A549 treated with AZD2906 at 1 μM for 4 hours (cell line): ENCODE measurements at places on chromosomes 16 and 17. TPM values are rescaled to one million over a fixed set of nuclear protein-coding genes. Genes with fewer than 3 reads are reported as not detected.

RNF222 gene
- total RNA-seq, result not detected in 5 replicates

CTRB2 gene
- 0.16 TPM in 1 of 5 replicates, not detected in the others for total RNA-seq

MRPL28 gene
- total RNA-seq, result 120 to 138 TPM (median 130 TPM) in 5 replicates

IGFBP4 gene
- 2,275 to 2,891 TPM (median 2,807 TPM) in 5 replicates for total RNA-seq

HOXB7 gene
- 29.4 to 32.5 TPM (median 32.2 TPM) in 5 replicates for total RNA-seq

HSF4 gene
- 8.5 to 17.5 TPM (median 14.0 TPM) in 5 replicates for total RNA-seq

ALOX15B gene
- 0.42 to 0.60 TPM (median 0.51 TPM) in 5 replicates for total RNA-seq

TAT gene
- 0.03 to 0.15 TPM (median 0.05 TPM) in 4 of 5 replicates, not detected in the other for total RNA-seq

GRB2 gene
- total RNA-seq, result 88.0 to 94.9 TPM (median 92.0 TPM) in 5 replicates

SPATA32 gene
- 0.08 to 0.15 TPM (median 0.11 TPM) in 4 of 5 replicates, not detected in the other for total RNA-seq

CA4 gene
- total RNA-seq, result 0.11 to 0.28 TPM (median 0.21 TPM) in 4 of 5 replicates, not detected in the other

EPX gene
- 0.03 TPM in 1 of 5 replicates, not detected in the others for total RNA-seq

KRTAP29-1 gene
- total RNA-seq, result not detected in 5 replicates

VMP1 gene
- 123 to 222 TPM (median 141 TPM) in 5 replicates for total RNA-seq

GAS7 gene
- total RNA-seq, result 0.32 to 0.63 TPM (median 0.49 TPM) in 5 replicates

TMEM235 gene
- not detected in 5 replicates for total RNA-seq

SKAP1 gene
- 0.12 TPM in 1 of 5 replicates, not detected in the others for total RNA-seq

CD300E gene
- total RNA-seq, result not detected in 5 replicates

NPIPA8 gene
- total RNA-seq, result 0.73 to 1.5 TPM (median 1.4 TPM) in 5 replicates

GP1BA gene
- not detected in 5 replicates for total RNA-seq

ACE gene
- total RNA-seq, result 1.8 to 4.1 TPM (median 2.6 TPM) in 5 replicates

RPS2 gene
- total RNA-seq, result 3,695 to 5,624 TPM (median 5,467 TPM) in 5 replicates

IRX6 gene
- not detected in 5 replicates for total RNA-seq

CLEC19A gene
- total RNA-seq, result 0.08 to 0.37 TPM (median 0.09 TPM) in 5 replicates

SLFN14 gene
- not detected in 5 replicates for total RNA-seq

NXPH3 gene
- total RNA-seq, result 1.1 to 1.5 TPM (median 1.5 TPM) in 5 replicates

SLC9A5 gene
- 1.0 to 1.8 TPM (median 1.4 TPM) in 5 replicates for total RNA-seq

GINS2 gene
- 28.5 to 31.5 TPM (median 30.1 TPM) in 5 replicates for total RNA-seq

FBXO39 gene
- total RNA-seq, result not detected in 5 replicates

DUXB gene
- 0.08 to 0.09 TPM in 2 of 5 replicates, not detected in the others for total RNA-seq

PYDC1 gene
- total RNA-seq, result not detected in 5 replicates

IRF8 gene
- total RNA-seq, result 0.34 to 0.43 TPM (median 0.37 TPM) in 5 replicates

CDYL2 gene
- total RNA-seq, result 0.34 to 0.61 TPM (median 0.41 TPM) in 5 replicates

TOM1L1 gene
- 31.5 to 43.3 TPM (median 36.8 TPM) in 5 replicates for total RNA-seq

CACNG3 gene
- total RNA-seq, result not detected in 5 replicates

ZNF276 gene
- 16.0 to 21.4 TPM (median 20.7 TPM) in 5 replicates for total RNA-seq

GRAPL gene
- total RNA-seq, result 0.11 to 0.22 TPM (median 0.11 TPM) in 3 of 5 replicates, not detected in the others

ASGR1 gene
- total RNA-seq, result 0.82 to 1.4 TPM (median 1.2 TPM) in 5 replicates

ZG16 gene
- total RNA-seq, result not detected in 5 replicates

CES3 gene
- 2.1 to 2.9 TPM (median 2.4 TPM) in 5 replicates for total RNA-seq

SPECC1 gene
- total RNA-seq, result 42.5 to 62.8 TPM (median 45.8 TPM) in 5 replicates

PYY gene
- 0.08 TPM in 1 of 5 replicates, not detected in the others for total RNA-seq

HOXB4 gene
- 0.11 to 0.17 TPM (median 0.12 TPM) in 5 replicates for total RNA-seq
